Activated CD4-positive, alpha-beta T cell treated with anti-CD3 and anti-CD28 coated beads, Interleukin-2, amount 10 ng/mL, durations not matched to agents 7 days and 5 days (primary cell): ENCODE measurements at places on chromosomes 5 and 9. TPM values are rescaled to one million over a fixed set of nuclear protein-coding genes. Genes with fewer than 3 reads are reported as not detected.

The NIPAL4 gene
- 0.17 TPM for total RNA-seq

The SKP2 gene
- 43.1 TPM for total RNA-seq

GRCh38 chr5:38466424-38467189, 89.8 kb downstream of the LIFR start:
- no peak overlapping the region for H3K4me3 ChIP-seq
- no peaks in the 10 kb centered on the region for H3K4me1 ChIP-seq
- no peaks in the 10 kb centered on the region for H3K36me3 ChIP-seq

- peaks cover 28% of the 10 kb centered on the region for H3K27me3 ChIP-seq
- no peak overlapping the region for H3K4me3 ChIP-seq
- no peak for DNase-seq
Observed at GRCh38 chr5:115072266-115073064, 97.2 kb downstream of the TRIM36 start.

The ORM2 gene
- total RNA-seq, result not detected
